ENCODE measurements at places on chromosomes 5 and 9.

DNA sequence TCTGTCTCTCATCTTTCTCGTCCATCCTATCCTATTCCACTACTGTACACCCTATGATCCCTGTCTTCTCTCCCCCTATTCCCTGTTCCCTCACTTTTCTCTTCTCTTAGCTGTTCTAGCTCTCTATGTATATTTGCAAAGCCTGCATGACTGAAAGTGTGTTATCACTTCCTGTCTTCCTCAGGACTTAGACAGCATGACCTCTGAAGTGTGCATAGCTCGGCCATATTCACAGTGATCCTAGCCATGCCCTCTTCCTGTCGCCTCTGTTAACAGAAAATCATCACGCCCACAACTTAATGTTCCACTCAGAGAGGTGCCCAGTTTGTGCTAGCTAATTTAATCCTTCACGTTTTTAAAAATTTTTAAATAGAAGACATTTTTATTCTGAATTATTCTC lies 35.8 kb upstream of the CDH6 start:
- no peak for DNase-seq

- DNase-seq: no peak
Observed at GRCh38 chr5:82551192-82551591, 273.0 kb upstream of the RPS23 start.

DNA sequence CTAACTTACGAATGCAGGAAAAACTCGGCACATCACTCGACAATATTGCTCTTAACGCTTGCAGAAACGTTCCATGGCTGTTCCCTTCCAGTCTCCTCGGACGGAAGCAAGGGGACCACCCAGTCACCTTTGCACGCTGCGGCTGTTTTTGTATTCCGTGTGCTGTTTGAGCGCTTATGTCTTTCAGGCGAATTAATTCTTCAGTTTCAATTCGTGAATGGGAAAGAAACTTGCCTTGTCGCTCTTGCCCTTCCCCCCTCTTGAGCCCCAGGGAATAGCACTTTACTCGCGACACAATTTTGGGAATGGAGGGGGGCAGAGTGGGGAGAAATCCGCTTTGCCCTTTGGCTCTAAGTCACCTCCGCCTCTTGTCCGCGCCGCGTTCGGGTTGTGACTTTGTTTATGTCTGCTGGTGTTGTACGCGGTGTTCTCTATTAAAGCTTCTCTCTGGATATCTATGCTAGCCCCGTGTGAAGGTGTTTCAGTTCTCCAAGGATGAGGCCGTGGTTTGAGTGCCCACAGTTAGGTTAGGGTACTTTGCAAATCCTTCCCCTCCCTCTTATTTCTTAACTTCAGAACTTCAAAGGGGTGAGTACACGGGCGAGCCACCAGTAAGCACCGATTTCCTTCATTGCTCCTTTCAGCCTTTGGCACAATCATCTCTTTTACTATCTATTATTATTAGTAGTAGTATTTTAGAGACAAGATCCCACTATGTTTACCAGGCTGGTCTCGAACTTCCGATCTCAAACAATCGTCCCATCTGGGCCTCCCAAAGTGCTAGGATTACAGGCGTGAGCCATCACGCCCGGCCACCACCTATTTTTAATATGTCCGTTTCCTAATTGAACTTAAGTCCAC lies 2.7 kb downstream of the FOXB2 start:
- no peak for DNase-seq

- DNase-seq: no peak
Observed at GRCh38 chr5:124252191-124252638, 494.2 kb downstream of the ZNF608 start.

GRCh38 chr5:180739271-180739670 lies 587 bp downstream of the OR2Y1 start:
- DNase-seq: no peak

Measured in effector memory CD8-positive, alpha-beta T cell (primary cell).